ENCODE measurements at places on chromosomes 1 and 21.

GRCh38 chr21:17779980-17780379 lies 39.2 kb downstream of the C21orf91 start:
- no peak for DNase-seq

- DNase-seq, result no peak
These were observed 79.3 kb upstream of the ATF3 start for GRCh38 chr1:212529211-212529741.

- no peak for DNase-seq
These were observed 5.2 kb upstream of the EXTL1 start for GRCh38 chr1:26016258-26016952.

DNA sequence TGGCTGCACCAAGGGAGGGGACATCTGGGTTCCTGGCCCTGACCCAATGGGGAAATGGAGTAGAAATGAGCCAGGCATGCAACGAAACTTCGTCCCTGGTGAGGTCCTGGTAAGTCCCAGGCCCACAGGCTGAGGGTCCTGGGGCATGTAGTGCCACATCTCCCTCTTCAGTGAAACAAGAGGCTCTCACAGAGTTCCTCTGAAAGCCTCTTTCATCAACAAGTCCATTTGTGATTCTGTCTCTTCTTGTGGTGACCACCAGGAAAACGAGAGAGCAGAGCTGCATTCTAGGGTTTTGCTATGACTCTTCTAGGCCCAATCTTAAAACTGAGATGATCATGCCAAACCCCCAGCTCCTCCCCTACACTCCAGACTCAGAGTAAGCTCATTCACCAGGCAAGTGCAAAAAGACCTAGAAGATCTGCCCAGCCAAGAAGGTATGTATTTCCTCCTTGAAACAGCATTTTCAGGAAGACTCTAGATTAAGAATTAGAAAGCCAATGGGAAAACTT lies 24.3 kb upstream of the RNF220 start:
- DNase-seq, result no peak

DNA sequence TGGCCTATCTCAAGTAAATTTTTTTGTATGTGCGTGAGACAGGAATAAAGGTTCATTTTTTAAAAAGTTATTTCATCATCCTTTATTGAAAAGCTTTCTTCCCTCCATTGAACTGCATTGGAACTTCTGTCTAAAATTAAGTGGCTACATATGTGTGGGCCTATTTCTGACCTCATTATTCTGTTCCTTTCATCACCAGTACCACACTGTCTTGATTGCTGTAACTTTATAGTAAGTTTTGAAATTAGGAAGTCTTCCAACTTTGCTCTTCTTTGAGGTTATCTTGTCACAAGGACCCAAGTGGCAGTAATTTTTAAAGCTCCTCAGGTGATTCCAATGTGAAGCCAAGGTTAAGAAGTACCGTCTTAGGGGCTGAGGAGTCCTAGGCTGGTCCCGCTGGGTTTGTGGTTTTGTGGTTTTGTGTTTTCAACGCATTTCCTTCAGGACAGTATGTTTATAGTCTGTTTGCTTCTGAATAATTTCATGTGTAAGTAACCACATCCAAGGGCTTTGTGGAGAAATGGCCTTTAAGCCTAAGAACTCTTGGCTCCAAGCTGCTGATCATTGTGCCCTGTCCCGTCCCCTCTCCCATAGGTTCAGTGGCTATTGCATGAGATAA lies 12.4 kb upstream of the SCAF4 start:
- no peak for DNase-seq

GRCh38 chr1:204723131-204723787 lies 37.7 kb upstream of the LRRN2 start:
- DNase-seq, result no peak

GRCh38 chr1:188444526-188444925 lies 1615.8 kb downstream of the PLA2G4A start:
- DNase-seq, result no peak

- DNase-seq, result no peak
These were observed 422.1 kb downstream of the PLPP3 start for GRCh38 chr1:56156971-56157876.

- no peak for DNase-seq
These were observed 29.2 kb upstream of the PGBD5 start for GRCh38 chr1:230455291-230455690.

DNA sequence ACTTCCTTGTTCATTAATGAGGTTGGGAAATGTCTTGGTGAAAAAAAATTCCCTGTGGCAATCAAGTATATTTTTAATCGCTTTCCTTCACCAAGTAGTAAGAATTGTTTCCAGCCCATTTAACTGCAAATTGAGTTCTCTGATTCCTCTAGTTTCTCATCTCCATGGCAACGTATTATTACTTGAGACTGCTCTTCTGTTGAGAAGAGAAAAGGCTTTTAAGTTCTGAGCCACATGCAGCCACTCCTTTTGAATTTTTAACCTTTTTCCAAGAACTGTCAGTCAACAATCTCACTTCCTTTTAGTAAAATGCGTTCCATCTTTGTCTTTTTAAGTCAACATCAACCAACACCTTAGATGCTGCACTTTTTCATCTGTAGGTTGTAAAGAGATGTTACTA lies 75.7 kb upstream of the KIAA1614 start:
- DNase-seq, result no peak

DNA sequence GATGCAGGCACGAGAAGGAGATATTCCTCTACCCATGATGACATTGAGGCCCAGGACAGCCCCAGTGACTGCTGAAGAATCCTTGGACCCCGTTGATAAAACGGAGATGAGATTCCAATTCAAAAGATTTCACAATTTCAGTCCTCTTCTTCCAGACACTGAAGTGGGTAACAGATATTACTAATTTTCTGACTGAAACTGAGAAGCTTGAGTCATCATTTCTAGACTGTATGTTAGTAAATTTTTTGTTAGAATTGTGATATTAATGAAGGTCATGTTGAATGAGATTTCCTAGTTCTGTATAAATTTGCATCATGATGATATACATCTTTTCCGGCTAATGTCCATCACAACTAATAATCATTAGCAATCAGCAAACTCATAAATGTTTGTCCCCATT lies 185.8 kb downstream of the CHRM3 start:
- no peak for DNase-seq

GRCh38 chr21:42460391-42461184 lies 35.4 kb downstream of the RSPH1 start:
- no peak for DNase-seq

DNA sequence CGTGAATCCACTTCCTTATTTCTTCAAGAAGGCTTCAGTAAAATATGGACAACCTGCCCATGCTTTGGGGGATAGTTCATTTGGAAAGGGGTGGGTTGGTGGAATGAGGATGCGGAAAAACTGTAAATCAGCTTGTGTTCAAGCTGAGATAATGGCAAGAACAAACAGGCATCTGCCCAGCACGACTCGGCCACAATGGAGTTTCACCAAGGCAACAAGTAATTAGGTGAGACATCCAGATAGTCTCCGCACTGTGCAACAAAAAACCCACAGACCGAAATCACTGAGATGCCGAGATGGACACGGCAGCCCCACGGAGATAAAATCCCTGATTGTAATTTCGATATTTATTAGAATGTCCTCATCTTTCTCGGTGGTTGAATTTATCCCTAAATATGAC lies 455.2 kb downstream of the AJAP1 start:
- DNase-seq, result no peak

DNA sequence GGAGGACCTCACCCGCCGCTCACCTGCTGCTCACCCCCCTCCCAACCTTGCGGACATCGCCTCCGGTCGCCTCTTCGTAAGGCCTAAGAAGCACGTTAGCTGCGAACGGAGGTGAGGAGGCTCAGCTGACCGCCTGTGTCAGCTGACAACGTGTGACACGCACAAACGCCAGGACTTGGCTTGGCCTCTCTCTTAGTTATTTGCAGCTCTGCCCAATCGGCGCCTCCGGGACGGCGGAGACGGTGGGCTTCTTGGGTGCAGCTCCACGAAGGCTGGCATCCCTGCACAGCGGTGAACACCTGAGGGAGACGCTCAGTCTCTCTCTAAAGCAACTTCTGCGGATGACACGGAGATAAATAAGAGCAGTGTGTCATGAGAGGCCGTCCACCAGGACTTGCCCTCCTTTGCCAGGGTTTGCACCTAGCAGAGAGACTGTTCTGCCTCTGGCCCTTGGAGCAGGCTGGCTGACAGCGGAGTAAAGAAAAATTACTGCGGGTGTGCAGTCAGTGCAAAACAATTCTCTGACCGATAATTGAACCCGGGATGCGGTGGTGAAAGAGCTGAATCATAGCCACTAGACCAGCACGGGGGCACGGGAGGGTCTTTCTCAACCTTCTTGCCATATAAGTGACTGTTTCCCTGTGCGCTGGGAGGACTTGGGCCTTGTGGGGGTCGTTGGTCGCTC lies 318.9 kb downstream of the FAM72C start:
- DNase-seq, result no peak

DNA sequence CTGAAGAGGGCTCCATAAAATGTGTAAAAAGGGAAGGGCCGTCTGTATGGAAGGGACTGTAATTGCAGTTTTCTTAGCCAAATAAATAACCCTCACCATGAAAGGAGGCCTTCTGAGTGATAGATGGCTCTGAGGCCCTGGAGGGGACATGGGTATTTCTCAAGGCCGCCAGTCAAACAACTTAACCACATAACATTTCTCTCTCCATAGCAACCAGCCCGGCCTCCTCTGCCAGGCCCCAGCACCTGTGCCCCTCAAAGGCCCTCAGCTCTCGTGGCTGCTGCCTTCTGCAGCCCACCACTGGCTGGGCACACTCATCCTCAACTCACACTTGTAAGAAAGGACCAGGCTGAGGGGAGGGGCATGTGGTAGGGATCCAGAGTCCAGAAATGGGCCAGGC lies 57.0 kb upstream of the GJB5 start:
- DNase-seq, result no peak

DNA sequence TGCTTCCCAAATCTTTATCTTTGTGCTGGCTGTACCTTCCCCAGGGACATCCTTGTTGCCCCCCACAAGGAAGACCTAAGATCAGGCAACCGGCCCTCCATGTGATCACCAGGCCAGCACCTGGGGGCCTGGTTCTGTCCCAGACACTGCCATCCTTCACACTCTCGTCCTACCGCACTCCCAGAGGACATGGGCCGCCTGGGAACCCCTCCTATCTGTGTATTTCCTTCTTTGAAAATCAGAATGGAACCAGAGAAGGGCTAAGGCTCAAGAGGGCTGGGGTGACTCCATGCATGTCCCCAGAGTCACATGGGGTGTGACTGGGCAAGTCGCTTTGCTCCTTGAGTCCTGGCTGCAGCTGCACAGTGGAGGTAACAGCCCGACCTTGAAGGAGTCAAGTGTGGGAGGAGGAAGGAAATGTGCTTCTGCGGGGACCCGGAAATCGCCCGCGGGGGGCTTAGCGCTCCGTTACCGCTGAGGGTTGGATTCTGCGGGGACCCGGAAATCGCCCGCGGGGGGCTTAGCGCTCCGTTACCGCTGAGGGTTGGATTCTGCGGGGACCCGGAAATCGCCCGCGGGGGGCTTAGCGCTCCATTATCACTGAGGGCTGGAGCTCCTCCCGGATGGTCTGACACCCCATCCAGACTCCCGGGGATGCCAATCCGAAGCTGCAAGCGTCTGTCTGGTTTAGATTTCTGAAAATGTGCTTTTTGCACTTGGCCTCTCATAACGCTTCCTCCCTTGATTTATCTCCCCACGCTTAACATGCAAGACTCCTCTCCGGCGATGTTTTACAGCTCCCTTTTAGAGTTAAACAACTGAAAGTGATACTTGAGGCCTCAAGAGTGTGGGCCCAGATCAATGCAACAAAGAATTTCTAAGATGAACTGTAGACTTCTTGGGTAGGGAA lies 278.9 kb downstream of the NPHP4 start:
- no peak for DNase-seq

DNA sequence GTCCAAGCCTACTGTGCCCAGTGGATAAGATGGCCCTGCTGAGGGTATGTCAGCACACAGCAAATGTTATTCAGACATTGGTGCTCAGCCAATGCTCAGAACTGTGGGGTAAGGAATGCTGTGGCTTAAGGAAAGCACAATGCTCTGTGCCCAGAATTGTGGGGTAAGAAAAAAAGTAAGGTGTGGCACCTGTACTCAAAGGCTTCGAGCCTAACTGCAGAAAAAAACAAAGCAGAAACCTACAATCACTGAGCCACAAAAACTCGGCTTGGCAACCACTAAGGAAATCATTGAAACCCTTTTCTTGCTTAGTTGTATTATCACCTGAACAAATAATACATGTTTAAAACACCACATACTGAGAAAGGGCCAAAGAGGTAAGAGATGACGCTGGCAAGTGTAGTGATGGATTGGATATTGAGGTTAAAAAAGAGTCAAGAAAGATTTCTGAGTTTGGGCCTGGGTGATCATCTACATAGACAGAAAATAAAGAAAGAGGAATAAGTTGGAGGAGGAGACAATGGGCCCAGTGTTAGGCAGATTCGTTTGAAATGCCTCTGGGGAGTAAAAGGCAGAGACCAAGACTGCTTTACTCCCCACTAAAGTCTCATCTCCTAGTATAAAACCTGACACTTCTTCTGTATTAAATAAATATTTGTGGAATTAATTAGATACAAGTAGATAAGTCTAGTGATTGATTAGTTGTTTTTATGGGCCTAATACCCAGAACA lies 25.9 kb upstream of the ATP1A1 start:
- DNase-seq, result no peak

DNA sequence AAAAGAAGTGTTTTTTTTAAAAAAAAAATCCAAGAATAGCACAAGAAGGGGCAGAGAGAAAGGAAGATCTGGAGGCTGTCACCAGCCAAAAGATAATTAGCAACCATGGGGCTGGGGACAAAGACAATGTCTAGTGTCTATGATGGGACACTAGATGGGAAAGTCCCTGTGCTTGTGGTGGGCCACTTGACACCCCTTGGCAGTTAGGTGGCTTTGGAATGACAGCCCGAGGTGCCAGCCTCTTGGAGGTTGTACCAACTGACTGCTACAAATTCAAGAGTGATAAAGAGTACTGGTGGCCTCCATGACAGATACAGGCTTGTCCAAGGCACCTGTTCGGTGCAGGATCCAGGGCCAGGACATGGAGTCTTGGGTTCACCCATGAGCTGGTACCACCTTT lies 21.6 kb downstream of the ATP2B4 start:
- no peak for DNase-seq

GRCh38 chr1:183023146-183023600 lies at the start of gene LAMC1:
Gene LAMC1 (plus strand): TSS chr1:183023420. CDS start chr1:183023717, 297 bp downstream.
- DNase-seq, result no peak

DNA sequence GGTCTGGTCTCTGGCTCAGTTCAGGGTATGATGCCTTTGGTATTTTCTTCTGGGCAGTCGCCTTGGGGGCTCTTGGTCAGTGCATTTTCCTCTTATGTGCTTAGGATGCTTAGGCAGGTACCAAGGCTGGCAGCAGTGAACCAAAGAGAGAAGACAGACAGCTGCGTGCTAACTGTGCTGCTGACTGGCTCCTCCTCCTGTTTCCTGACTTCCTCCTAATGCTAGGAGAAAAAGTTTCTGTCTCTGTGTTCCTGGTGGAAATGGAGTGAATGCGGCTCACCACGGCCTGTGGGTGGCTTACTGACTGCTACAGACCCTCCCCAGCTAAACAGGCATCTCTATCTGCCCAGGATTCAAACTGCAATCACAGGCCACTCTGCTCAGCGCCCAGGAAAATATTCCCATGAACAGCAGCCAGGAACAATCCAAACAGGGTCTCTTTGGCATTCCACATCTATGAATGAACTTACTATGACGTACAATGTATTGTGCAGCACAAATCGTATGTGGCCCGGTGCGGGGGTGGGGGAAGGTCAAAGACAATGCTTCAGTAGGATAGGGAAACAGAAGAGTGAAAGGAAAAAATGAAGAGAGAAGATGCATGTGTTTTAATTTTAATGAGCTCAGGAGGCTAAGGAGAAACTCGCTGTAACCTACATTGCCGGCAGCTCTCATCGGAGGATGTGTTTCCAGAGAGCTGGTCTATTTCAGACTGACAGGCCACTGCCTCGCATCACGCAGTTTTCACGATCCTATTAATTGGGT lies 2.8 kb downstream of the ABCG1 start:
- no peak for DNase-seq

Data from stimulated activated CD8-positive, alpha-beta memory T cell treated with anti-CD3 and anti-CD28 coated beads, Interleukin-15, amount 100 ng/mL, for 48 hours (primary cell).